ENCODE measurements at places on chromosomes 6 and 20. TPM values are rescaled to one million over a fixed set of nuclear protein-coding genes. Genes with fewer than 3 reads are reported as not detected.

GRCh38 chr20:14319704-14320103, 17.7 kb downstream of the FLRT3 start:
- DNase-seq: no peak

SLC32A1 gene
- 0.09 TPM for total RNA-seq

GRCh38 chr20:35643045-35643444, 21.7 kb downstream of the CPNE1 start:
- DNase-seq: no peak

CHRNA4 gene
- 6.3 TPM for total RNA-seq

DNA sequence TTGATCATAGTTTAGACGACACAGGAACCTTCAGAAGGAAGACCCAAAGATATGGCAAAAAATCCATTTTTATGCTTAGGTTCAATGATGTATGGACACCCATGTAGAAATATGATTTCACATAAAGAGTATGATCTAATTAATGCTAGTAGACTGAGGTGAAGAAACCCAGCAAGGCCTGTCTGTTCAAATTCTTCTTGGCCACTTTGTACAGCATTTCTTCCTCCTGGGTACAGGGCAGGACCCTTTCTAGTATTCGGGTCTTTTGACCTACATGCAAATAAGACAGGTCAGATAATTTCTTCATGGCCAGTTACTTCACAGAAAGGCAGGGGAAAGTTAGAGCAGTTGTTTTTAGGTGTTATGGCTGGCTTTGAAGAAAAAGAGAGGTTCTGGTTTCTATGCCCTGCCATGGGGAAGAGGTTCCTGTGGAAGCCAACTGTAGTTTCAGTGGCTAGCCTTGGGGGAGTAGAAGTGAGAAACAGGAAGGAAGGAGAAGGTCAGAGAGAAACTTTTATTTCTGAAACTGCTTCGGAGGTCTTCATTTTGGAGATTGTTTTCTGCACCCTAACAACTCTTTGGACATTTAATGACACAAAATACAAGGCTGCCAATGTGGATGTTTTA, 208.3 kb downstream of the PTPRK start:
- DNase-seq: no peak

DNA sequence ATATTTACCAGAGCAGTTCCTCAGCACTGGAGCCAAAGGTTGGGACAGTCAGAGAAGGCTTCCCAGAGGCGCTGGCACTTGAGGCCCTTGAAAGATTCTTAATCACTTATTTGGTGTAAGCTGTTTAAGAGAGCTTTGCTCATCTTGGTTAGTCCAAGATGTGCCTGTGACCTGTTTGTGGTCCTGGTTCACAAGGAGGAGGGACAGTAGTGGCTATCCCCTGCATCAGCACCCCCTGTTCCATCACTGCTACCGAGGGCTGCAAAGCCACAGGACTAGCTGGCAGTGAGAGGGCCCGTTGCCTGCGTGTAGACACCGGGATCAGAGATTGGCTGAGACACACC, 35.7 kb downstream of the VEGFA start:
- no peak for DNase-seq

PHF10 gene
- 85.9 TPM for total RNA-seq

TAF8 gene
- 31.2 TPM for total RNA-seq

KCNK5 gene
- 32.7 TPM for total RNA-seq

GRCh38 chr20:48841196-48841874, 13.5 kb upstream of the PREX1 start:
- no peak for DNase-seq

GRCh38 chr6:68880050-68880813, 245.2 kb downstream of the ADGRB3 start:
- DNase-seq: no peak

- DNase-seq: no peak
Observed at GRCh38 chr20:25276533-25277050, 28.7 kb downstream of the PYGB start.

PRND gene
- total RNA-seq: not detected

DSTN gene
- 91.9 TPM for total RNA-seq

GRCh38 chr20:39283464-39283863, 321.3 kb downstream of the DHX35 start:
- no peak for DNase-seq

Data from neural crest cell (in vitro differentiated cells).